ENCODE measurements at places on chromosomes 16 and 17.

DNA sequence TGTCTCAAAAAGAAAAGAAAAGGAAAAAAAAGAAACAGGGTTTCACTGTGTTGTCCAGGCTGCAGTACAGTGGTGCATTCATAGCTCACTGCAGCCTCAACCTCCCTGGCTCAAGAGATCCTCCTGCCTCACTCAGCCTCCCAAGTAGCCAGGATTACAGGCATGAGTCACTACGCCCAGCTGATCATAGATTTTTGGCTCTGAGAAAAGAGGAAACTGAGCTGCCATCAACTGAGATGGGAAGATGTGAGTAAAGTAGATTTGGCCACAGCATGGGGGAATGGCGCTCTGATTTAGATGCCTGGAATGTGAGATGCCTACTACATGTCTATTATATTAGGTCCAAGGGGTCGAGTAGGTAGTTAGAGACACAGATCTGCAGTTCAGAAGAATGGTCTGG, 5.9 kb upstream of the NAGS start:
- no peak for DNase-seq

- peak; percentile 89 for DNase-seq
Observed at GRCh38 chr17:8126491-8127066, 2.7 kb upstream of the HES7 start.

GRCh38 chr16:86984343-86984742, 332.8 kb downstream of the C16orf95 start:
- DNase-seq, result no peak

DNA sequence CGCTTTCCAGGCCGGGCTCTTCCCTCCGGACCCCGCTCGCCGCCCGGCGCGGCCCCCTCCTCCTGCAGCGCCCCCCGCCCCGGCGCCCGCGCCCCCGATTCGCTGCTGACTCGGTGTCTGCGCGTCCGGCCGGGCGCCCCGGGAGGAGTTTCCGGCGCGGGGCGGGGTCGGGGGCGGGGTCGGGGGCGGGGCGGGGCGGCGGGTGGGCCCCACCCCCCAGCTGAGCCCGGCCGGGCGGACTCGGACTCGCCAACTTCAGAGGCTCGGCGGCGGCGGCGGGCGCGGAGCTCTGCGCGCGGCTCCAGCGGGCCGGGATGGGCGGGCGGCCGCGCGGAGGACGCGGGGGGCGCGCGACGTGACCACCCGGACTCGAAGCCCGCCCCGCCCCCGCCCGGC, at the start of gene METRNL:
Gene METRNL (plus strand): TSS at position 258 of the 396 bp plus-strand sequence. CDS start 207 bp downstream, outside the sequence.
- DNase-seq, result peak; percentile 64

GRCh38 chr17:45430738-45431530, 1.7 kb downstream of the ARHGAP27 start:
- no peak for DNase-seq

- no peak for DNase-seq
Observed at GRCh38 chr16:10138881-10139280, 43.3 kb downstream of the GRIN2A start.

All from NCI-H82 (cell line).